ENCODE measurements at places on chromosomes 11 and 22.

DNA sequence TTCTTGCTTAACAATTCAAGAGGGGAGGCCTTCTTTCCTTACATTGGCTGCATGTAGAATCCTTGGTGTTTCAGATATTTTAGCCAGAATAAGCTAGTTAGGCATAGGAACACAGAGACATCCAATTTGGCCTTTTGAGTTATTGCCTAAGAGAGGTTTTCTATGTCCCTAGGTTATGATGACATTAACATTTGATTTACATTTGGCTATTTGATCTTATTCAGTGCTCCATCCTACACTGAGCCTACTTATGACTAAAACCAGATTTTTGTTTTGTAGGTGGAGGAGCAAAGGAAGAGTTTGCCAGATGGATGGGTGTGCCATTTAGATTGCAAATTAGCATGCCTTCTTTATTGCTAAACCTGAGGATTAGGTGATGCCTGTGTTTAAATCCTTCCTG is 11.1 kb upstream of the SLC37A2 start:
- DNase-seq, result no peak

- DNase-seq, result no peak
These were observed 123.8 kb downstream of the RAB38 start for GRCh38 chr11:88051396-88051795.

- DNase-seq, result no peak
These were observed 205.4 kb downstream of the FAM76B start for GRCh38 chr11:95584180-95584579.

DNA sequence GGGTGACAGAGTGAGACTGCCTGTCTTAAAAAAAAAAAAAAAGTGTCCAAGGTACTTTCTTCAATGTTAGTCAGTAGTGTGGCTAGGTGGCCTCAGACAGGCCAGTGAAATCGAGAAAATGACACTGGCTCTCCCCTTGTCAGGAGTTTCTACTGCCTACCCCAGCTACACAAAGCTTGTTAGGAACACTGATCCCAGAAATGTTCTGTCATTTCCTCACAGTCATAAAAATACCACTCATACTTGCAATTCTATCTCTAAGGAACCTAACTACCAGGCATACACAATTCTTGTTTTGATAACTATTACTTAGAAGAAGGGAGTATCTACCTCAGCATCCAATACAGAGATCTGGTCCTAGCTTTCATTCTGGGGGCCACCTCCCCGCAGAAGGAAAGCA is 31.3 kb downstream of the ATP6V1E1 start:
- DNase-seq, result no peak

DNA sequence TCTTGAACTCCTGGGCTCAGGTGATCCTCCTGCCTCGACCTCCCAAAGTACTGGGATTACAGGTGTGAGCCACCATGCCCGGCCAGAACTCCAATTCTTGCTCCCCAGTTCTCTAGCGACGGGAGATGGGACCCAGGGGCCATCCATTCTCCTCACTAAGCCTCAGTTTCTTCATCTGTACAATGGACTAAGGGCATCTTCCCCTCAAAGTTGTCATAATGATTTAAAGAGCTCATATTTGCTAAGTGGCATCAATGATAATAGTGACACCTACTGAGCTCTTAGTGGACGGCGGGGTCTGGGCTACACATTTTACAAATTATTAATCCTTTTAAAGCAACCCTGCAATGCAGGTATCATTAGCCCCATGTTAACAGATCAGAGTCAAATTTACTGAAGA is 34.5 kb downstream of the KIAA0930 start:
- DNase-seq, result no peak

DNA sequence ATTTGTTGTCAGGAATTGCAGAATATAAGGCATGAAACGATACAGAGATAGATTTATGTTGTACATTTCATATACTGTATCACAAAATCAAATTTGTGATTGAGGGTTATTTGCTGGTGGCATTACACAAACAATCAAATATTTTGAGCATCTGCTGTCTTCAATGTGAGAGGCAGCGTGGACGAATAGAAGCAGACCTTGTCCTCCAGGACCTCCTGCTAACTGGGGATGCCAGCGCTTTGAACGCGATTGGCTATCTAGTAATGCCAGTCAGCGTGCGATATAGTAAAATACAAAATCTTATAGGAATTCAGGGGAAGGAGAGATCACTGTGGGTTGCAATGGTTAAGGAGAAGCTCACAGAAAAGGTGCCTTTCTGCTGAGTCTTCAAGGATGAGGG is 631 bp upstream of the SNX19 start:
- no peak for DNase-seq

DNA sequence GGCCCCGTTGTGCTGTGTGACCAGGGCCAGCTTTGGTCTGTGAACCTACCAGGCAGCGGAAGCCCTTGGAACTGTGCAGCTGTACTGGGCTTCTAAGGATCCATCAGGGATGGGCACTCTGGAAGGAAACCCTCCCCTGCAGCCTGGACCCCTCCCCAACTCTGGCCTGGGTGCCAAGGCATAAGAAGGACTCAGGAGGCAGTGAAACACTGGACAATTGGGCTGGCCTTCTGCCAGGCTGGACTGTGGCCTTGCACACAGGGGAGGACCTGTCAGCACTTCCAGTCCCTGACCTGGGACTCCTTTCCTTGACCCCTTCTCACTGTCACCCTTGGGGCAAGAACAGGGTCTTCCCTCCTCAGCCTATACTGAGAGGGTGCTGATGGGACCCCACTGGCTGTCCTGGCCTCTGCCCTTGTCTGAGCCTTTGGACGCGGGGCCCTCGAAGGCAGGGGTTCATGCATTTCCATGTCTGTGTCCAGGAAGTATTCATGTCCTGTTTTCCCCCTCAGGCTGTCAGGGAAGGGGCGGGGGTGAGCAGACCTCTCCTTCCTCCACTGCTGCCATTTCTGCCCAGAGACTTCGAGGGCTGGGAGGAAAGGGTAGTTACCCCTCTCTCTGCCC is 39.6 kb downstream of the PDE2A start:
- DNase-seq, result no peak

All from stimulated activated CD8-positive, alpha-beta memory T cell treated with anti-CD3 and anti-CD28 coated beads, Interleukin-12 subunit alpha, Interleukin-12 subunit beta, amount 100 ng/mL, for 1 hour (primary cell).